ENCODE measurements at places on chromosomes 4 and X.

GRCh38 chrX:107678957-107679740 lies 50.8 kb downstream of the PRPS1 start:
- DNase-seq, result no peak

GRCh38 chr4:47031011-47031678 lies at the start of gene GABRB1:
GABRB1 (plus strand) TSS chr4:47031567.
- DNase-seq, result peak; percentile 37

DNA sequence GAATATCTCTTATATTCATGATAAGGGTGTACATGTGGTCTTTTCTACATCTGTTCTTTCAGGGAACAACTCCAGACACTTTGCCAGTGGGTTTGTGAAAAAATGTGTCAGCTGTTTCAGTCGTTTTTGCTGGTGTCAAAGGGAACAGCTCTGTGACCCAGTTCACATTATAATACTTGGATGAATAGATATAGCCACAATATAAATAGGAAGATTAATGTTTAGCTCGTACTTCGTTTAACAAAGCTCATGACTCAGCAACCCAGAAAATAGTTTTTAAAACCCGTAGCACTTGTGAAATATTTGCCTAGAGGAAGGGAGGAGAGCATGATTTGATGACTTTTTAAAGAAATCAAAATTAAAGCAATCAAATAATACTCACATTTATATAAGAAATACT lies 7.9 kb downstream of the LIAS start:
- DNase-seq, result no peak

GRCh38 chrX:119729408-119730201 lies 28.8 kb upstream of the SOWAHD start:
- peak; percentile 17 for DNase-seq

DNA sequence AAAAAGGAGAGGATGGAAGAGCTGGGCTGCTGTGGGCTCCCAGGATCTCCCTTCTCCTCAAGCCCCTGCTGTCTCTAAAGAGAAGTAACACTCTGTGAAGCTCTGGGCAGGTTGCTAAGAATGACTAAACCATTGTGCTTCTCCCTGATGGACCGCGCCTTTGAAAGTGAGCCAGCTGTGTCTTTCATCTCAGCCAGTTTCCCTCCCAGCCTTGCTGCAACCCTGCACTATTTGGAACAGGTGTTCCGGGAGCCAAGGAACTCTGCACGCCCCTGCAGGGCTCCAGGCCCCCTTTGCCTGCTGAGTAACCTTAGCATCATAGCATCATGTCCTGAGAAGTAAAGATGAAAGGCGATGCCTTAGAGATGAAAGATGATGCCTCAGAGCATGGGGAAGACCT lies 39.7 kb downstream of the SMIM20 start:
- DNase-seq, result no peak

GRCh38 chr4:182533964-182534363 lies 290.8 kb downstream of the TENM3 start:
- DNase-seq, result no peak

DNA sequence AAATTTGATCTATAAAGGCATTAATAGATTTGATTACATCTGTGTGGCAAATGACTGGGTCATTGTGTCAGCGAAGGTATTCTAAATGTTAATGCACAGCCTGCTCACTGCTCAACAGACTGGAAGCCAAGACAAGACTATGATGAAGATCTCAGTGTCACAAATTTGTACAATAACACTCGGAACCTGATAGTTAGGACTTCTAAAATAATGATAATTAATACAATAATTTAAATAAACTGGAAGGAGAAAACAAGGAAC lies 217.4 kb downstream of the CENPC start:
- DNase-seq, result no peak

DNA sequence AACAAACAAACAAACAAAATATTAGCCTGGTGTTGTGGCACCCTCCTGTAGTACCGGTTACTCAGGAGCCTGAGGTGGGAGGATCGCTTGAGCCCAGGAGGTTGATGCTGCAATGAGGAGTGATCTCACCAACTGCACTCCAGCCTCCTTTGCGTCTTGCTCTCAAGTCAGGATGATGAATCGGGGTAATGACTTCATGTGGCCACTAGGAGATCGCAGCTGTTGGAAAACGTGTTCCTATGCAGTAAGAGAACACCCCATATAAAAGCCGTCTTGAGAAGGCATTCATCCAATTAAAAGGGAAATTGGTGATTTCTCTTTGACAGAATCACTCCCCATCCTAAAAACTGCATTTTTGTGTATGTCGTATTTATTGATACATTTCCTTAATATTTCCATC lies 6.9 kb downstream of the CCNB3 start:
- DNase-seq, result no peak

- no peak for DNase-seq
Measured at GRCh38 chr4:149029056-149029651, 586.9 kb upstream of the NR3C2 start.

GRCh38 chrX:134743091-134743490 lies 84.8 kb upstream of the PLAC1 start:
- DNase-seq, result no peak

GRCh38 chr4:132065940-132066495 lies 1083.1 kb upstream of the PCDH10 start:
- no peak for DNase-seq

GRCh38 chr4:13783800-13784411 lies 156.4 kb upstream of the BOD1L1 start:
- DNase-seq, result no peak

DNA sequence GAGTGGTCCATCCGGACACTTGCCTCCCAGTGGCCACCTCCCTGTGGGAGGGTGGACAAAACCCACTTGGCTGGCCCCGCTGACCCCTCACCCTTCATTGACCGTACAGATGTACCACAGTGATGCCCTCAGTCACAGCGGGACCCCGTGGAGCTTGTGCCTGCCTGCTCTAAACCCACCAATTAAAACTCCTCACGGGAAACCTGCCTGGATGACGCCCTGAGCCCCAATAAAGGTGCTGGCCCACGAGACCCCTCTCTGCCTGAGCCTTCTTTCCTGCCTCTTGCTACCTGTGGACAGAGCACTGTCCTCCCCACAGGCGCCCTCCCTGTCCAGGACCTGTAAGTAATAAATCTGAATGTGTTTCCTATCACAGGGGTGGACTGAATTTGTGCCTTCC lies 32.9 kb downstream of the RNF212 start:
- DNase-seq, result no peak

- no peak for DNase-seq
Measured at GRCh38 chr4:184968784-184969201, 49.5 kb upstream of the HELT start.

DNA sequence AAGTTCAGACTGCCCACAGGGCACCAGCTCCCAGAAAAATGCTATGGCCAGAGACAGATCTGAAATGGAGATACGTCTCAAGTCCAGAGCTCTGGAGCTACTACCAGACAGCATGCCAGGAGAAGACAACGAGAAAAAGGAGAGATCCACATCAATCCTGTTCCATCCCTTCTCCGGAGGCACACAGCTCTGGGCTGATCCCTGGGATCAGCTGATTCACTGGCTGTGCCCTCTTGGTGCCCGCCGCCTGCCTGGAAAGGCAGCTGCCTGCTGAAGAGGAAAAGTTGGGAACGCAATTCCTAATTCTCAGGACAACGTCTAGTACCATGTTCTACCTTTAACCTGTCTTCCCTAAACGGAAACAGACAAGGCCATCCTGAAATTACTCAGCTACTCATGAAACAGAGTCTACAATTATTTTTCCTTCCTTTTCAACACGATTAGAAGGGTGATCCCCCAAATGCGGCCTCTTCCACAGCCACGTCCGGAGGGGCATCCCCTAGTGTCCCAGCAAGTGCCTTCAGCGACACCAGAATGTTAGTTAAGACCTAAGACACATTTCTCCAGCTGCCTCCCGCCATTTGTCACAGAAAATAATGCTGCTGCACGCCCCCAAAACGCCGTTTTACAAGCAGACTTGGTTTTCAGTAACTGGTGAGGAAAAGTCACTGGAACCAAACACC lies 2.4 kb downstream of the ZFYVE28 start:
- DNase-seq, result no peak

DNA sequence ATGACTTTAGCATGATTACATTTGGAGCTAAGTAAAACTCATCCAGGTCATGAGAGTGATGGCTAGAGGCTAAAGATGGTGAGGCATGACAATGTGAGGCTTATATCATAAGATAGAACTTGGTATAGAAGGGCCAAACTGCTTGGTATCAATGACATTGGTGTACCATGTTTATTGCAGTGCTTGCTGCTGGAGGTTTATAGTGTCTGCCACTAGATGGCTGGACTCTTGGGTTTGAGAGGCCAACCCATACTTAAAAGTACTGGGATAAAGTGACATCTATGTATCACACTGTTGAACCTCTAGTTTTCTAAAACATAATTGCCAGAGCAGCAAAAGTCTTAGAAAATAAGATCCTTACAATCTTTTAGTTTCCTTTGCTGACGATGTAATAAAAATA lies 83.0 kb upstream of the TACR3 start:
- DNase-seq, result no peak

DNA sequence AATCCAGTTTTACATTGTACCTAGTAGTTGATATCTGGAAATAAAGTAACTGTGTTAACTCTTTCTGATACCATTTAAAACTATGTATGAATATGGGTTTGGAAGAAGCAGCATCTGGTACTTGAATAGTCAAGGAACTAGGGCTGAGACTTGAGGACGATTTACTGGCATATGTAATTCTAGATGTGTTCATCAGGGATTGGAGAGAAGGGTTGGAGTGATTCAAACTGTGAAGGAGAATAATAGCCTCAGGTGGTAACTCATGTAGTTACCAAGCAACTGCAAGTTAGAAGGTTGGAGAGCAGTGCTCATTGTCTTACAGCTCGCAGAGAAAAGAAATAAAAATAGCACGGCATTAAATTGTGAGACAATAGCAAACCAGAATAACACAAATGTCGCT lies 29.5 kb upstream of the TXLNG start:
- DNase-seq, result no peak

- DNase-seq, result no peak
Measured at GRCh38 chrX:113390531-113390930, 549.9 kb upstream of the AMOT start.

Measured in progenitor cell of endocrine pancreas (in vitro differentiated cells).